Breast epithelium (tissue), 4 donors: ENCODE measurements at places on chromosomes 7 and 10.

GRCh38 chr7:22329816-22330524, 27.0 kb downstream of the RAPGEF5 start:
- DNase-seq: no peak

GRCh38 chr10:52752801-52753445, 19.7 kb downstream of the MBL2 start:
- DNase-seq: no peak

DNA sequence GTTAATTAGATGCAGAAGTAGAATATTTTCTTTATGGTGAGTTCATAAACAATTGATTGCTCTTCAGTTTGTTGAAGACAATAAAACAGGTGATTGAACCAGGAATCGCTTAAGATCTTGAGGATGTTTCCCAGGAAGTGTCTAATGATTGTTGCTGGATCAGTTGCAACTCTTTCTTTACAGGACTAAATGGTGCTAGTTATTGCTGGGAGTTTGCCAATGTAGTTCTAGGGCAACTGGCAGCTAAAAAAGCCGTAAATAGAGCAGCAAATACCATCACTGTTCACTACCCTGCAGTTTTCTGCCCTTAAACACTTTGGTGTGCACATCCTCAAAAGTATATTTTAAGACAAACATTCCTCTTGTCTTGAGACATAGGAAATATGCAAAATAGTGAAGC, 119.2 kb upstream of the ANK3 start:
- no peak for DNase-seq

- no peak for DNase-seq
These were observed 47.4 kb downstream of the LRRC4 start for GRCh38 chr7:127983804-127984332.
